ENCODE measurements at places on chromosomes 13 and 19.

DNA sequence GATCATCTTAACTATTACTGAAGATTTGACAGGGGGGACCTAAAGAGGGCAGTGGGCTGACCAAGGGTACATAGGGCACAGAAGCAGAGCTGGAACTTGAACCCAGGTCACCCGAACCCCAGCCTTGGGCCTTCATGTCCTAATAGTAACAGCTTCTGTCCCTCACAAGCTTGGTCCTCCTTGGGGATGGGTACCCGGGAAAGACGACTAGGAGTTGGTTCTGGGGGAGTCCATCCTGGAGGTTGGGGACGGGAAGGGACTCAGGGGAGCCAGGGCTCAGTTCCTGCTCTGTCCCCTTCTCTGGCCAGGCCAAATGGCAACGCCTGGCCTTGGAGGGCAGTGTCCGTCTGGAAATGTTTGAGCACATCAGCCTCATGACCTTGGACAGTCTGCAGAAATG lies 39.6 kb upstream of the CYP4F8 start:
- DNase-seq = no peak

DNA sequence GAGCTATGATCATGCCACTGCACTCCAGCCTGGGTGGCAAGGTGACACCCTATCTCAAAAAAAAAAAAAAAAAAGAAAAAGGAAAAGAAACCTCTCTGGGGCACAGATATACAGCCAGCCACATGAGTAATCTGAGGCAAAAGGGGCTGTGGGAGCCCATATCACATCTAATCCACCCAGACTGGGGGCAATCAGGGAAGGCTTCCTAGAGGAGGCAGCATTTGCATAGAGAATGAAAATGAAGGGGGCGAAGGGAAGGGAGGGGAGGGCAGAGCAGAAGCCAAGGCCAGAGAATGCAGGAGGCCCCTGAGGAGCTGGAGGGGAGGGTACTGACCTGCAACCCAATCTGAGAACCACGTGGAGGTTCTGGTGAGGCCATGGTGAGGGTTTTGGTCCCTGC lies 13.2 kb downstream of the STXBP2 start:
- no peak for DNase-seq

- DNase-seq = peak; percentile 44
Measured at GRCh38 chr13:75263741-75264407, 218.1 kb downstream of the TBC1D4 start.

GRCh38 chr13:44618326-44618725 lies 42.2 kb upstream of the TSC22D1 start:
- no peak for DNase-seq

All from stromal cell of bone marrow (primary cell).